ENCODE measurements at places on chromosomes 11 and 22.
A peak's percentile ranks its signal among the peaks of the same experiment; 100 is the strongest.

DNA sequence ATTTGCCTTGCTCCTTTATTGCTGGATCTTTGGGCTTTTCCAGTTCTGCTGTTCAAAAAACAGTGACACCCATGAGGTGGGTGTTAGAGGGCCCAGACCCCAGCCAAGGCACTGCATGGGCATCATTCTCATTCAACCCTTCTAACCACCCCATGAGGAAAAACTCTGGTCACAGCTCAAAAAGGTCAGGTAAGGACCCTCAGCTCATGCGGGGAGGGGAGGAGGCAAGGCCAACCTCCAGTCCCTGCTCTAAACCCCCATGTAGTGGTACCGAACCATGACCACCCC is 7.4 kb downstream of the GNB1L start:
- DNase-seq: no peak

DNA sequence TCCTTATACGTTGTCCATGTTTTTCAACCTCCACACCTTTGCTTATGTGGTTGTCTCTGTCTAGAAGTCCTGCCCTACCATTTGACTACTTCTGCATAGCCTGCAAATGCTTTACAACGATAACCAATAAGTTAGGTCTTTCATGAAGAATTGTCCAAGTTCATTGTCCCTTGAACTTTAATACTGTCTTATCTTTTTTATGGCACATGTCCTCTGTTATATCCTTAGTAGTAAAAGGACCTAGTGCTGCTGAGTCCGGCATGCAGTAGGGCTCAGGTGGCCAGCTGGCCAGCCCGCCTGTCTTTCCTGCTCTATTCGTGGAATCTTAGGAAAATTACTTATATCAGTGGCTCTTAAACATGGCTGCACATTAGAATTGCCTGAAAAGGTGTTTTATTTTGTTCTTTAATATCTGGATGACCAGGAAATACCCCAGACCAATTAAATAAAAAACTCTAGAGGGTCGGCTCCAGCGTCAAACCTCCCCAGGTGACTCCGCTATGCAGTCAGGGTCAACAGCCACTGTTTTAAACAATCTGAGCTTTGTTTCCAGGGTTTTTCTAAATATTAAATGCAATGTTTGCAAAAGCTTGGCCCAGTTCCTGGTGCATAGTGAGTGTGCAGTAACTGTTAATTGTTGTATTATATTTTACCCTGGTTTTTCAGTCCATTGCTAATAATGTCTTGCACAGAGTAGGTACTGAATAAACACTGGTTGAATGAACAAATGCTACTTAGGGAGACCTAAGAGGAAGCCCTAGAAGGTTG is 64.6 kb upstream of the SESN3 start:
- no peak for DNase-seq

DNA sequence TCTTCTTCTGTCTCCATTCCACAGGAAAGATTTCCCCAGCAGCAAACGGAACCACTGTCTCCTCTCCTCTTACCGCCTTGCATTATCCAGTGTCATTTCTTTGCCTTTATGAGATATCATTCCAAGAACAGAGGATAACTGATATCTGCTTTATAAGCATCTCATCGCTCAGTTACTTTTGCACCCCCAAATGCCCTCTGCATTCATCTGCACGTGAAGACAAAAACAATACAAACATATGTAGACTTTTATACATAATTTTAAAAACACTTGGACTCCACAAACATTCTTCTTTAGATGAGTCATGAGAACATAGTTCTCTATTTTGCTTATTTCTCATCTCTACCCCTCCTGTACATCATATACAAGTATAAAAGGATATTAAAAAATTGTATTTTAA is 512 bp upstream of the OR51T1 start:
- no peak for DNase-seq

DNA sequence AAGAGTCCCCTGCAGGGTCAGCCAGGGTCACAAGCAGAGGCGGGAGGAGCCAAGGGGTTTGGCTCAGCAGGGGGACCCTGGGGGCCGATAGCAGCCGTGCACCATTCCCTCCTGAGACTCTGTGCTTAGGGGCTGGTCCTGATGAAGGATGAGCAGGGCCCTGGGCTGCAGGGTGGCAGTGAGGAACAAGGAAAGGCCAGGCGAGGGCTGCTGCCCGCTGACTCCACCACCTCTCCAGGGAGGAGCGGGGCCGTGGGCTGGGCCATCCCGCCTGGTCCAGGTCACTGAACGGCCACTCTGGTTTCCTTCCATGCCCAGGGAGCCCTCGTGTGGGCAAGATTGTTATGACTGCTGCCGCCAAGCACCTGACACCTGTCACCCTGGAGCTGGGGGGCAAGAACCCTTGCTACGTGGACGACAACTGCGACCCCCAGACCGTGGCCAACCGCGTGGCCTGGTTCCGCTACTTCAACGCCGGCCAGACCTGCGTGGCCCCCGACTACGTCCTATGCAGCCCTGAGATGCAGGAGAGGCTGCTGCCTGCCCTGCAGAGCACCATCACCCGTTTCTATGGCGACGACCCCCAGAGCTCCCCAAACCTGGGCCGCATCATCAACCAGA is 9.2 kb upstream of the NDUFS8 start:
- DNase-seq: no peak

DNA sequence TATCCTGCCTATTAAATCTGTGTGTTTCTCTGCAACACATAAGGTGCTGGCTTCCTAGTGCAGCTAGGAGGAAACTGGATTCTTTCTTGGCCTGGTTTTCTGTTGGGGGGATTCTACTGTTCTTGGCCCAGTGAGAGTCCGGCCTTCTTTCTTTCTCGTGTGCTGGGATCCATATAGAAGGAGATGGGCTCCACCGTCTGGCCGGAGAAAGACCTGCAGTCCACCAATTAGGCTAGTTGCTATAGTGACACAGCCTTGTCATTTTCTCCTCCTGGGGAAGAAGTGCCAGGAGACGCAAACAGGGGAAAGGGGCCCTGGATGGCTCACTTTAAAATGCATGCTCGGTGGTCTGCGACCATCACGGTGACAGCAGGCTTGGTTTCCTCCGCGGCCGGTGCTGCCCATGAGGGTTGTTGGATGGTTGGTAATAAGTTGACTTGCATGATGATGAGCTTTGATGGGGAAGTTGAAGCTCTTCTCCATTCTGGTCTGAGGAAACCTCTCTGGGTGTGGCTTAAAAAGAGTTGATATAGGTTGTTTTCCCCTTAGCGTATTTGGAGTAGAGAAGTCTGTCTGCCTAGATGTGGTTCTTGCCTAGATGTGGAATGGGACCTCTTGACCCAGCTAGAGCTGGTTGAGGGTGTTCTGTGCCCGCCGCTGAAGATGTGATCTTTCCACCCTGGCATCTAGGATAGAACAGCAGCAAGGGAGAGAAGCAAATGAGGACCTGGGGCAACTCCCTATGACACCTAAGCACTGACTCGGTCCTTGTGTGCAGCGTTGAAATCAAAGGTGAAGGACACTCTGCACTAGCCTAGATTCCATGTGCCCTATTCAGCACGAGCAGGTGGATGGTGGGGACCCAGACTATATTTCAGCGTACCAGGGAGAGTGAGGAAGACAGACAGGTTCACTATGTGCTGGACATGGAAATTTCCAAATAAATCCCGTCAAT is 1335.0 kb downstream of the BRD1 start:
- DNase-seq: peak; percentile 0

DNA sequence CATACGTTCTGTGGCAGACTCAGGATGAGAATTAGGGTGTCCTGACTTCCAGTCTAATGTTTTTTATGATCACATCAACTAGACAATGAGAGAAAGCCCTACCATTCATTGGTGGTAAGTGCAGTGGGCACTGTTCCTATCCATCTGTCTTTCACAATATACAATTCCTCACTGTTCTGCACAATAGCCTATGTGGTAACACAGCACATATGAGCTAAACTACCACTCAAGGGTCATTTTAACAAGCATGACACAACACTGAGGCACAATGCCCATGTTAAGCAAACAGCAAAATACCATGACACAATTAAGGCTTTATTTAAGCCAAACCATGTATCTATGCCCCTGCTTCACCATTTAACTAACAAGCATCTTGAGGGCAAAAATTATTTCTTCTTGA is 52.3 kb downstream of the SIK3 start:
- peak; percentile 64 for DNase-seq

DNA sequence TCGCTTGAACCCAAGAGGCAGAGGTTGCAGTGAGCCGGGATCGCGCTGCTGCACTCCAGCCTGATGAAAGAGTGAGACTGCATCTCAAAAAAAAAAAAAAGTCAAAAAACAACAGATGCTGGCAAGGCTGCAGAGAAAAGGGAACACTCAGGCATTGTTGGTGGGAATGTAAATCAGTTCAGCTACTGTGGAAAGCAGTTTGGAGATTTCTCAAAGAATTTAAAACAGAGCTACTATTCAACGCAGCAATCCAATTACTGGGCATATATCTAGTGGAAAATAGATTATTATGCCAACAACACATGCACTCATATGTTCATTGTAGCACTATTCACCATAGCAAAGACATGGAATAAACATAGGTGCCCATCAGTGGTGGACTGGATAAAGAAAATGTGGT is 89.7 kb downstream of the EFCAB6 start:
- no peak for DNase-seq

GRCh38 chr11:93236741-93237675 is 39.2 kb upstream of the SLC36A4 start:
- DNase-seq: peak; percentile 41

DNA sequence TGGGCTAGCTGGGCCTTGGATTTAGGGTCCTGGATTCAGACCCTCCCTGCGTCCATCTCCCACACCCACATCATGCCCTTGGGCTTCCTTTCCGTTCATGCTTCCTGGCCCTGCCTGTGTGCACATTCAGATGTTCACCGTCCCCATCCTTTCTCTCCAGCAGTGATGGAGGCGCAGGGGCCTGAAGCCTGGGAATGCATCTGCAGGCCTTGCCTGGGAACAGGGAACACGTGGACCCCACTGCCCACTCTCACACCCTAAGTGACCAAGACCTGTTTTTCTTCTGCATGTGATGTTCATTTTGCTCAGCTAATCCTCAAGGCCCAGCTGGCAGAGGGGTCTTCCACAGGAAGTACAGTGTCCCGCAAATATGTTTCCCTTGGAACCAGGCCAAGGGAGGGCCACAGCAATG is 91.6 kb upstream of the PARVA start:
- DNase-seq: no peak

- no peak for DNase-seq
Measured at GRCh38 chr11:68598816-68599653, 85.3 kb upstream of the GAL start.

DNA sequence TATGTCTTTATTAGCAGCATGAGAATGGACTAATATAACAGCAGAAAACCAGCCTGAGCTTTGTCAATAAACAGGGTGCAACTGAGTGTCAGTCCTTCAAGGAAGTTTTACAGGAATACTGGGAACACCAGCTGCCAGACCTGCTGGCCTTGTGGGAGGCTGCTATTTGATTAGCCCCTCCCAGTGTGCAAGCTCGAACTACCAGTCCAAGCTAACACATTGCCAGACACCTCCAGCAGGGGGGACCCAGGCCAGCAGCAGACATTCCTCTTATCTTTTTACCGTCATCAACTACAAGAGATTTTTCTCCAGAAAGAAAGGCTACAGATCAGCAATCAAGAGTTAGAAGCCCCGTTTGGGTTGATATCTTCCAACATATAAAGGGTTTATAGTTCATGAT is 942.8 kb upstream of the TENM4 start:
- no peak for DNase-seq

GRCh38 chr11:65915821-65916251 is 3.0 kb downstream of the C11orf68 start:
- DNase-seq: no peak

GRCh38 chr11:3626250-3626960 is 15.4 kb downstream of the ART5 start:
- no peak for DNase-seq

- no peak for DNase-seq
Measured at GRCh38 chr11:78535027-78535426, 39.6 kb downstream of the NARS2 start.

DNA sequence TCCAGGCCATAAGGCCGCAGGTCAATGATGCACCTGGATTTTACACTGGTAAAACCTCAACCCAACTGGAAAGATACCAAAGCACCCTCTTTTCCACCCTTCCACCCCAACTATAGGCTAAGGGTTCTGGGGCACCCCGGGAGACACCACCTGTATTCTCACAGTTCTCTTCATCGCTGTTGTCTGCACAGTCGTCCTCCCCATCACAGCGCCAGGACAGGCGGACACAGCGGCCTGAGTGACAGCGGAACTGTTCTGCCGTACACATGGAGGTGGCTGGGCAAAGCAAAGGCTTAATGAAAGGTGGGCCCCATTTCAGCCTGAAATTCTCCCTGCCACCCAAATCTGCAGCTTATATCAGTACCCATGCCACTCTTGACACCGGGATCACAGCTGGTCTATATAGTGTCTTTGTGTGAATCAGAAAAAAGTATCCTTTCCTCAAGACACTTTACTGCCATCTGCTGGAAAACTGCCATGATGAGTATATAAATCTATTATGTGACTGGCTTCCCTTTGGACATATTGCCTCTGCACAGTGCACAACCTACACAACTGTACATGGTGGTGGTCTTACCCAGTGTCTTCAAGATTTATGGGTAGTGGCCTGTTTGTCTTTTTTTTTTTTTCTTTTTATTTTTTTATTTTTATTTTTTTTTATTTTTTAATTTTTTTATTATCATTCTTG is 21.5 kb downstream of the LRP4 start:
- DNase-seq: no peak

GRCh38 chr11:59102259-59102765 is 4.7 kb upstream of the FAM111B start:
- no peak for DNase-seq

GRCh38 chr22:37260901-37261336 is 16.9 kb upstream of the RAC2 start:
- DNase-seq: no peak

GRCh38 chr22:45867118-45867905 is 109.7 kb downstream of the WNT7B start:
- no peak for DNase-seq

DNA sequence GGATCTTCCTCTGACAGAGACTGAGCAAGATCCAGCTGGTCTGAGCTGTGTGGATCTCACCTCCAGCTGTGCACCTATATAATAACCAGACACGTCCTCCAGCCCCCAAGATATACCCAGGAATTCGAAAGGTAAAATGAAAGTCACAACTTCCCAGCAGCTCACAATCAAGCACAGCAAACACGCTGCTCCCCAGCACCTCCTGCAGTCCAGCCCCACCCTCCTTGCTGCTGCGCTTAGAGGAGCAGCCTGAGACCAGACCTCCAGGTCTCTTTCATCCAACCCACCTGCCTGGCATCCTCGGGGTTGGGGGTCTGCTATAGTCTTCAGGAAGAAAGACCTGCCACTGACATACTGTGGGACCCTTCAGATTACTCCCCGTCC is 3.0 kb upstream of the APOL4 start:
- no peak for DNase-seq

Measured in NCI-H774 (cell line).